AG20443 (cell line): ENCODE measurements at places on chromosomes 6 and 20.
A peak's percentile ranks its signal among the peaks of the same experiment; 100 is the strongest.

DNA sequence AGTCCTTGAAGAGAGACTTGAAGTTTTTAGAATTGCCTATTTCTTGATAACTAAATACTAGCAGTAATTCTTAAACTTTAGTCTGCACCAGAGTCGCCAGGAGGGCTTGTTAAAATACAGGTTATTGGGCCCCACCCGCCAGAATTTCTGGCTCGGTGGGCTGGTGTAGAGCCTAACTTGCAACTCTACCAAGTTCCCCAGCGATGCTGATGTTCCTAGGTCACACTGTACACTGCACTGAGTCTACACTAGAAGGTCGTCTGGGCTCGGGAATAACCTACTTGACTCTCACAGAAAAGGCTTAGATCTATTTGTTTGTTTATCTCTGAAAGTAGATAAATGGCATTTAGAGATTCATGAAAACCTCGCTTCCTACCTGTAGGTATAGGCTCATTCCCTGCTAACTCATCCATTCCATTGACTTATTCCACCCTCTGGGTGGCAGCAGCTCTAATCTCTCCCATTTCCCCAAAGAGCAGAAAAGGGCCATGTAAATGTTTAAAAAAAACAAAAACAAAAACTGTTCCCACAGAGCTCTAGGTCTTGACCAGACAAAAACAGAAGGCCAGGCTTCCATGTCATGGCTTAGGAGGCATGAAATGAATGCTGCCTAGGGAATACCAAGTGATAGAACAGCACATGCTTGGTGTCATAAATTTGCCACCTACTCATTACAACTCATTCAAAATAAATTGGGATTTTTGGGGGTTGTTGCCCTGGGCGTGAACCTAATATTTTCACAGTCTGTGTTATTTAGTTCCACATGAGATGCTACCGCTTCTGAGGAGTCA is 292.1 kb downstream of the ADGB start:
- no peak for DNase-seq

- peak; percentile 33 for DNase-seq
These were observed 539 bp downstream of the CDYL start for GRCh38 chr6:4776493-4777393.

DNA sequence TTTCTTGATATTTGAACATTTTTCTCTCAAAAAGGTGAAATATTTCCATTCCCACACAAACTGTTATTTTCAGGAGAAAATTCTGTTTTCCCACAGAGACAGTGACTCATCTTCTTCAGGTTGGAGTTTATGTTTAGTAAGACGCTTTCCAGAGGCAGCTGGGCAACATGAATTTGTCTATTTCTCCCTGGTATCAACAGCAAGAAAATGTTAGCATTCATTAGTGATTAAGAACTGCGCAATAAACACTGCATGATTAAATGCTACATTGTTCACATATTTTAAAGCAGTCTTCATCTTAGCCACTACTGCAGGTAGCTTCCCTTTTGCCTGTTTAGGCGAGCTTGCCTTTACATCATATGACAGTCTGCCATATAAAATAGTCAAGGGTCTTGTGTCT is 295.7 kb downstream of the C6orf118 start:
- DNase-seq, result no peak

- DNase-seq, result no peak
These were observed 41.1 kb downstream of the MC3R start for GRCh38 chr20:56289652-56290051.

DNA sequence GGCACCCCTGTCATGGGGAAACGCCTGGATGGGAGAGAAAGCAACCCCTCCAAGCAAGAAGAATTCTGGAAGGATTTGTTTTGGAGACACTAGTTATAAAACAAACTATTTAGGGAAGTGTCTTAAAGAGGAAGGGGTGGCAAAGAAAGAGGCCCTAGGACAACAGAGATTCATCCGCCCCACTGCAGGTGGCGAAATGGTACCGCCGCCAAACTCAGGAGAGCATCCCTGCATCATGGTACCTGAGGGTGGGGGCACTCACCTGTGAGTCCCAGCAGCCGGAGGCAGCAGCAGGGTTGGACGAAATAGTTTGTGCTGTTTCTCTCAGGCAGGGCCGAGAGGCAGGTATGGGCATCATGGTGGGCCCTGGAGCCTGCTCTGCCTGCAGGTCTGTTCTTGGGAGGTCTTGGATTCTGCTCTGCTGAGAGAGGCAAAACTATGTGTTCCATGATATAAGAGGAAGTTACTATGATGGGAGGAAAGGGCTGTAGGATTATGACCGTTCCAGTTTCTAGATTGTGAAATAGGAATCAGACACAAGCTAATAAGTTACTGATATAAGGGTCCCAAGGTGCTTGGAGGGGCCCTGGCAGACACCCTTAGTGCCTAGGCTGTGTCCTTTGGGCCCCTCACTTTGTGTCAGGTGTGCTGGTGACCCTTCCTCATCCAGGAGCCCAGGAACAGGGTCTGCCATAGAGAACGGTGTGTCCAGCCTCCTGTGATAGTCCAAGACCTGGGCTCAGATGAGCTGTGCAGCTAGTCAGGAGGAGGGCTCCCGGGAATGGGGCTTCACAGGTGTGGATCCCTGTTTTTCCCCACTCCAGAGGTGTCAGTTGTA is 20.4 kb downstream of the SIRPD start:
- no peak for DNase-seq

DNA sequence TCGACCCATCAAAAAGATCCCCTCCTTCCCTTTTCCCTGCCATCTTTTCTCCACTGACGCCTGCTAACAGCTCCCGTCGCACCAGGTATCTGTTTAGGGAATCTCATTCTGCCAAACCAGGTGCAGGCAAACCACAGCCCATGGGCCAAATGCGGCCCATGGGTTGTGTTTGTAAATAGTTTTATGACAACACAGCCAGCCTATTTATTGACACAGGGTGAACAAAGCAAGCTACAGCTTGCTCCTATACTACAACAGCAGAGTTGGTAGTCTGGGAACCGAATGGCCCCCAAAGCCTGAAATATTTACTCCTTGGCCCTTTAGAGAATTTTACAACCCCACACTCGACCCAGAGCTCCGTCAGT is 16.4 kb downstream of the NFATC2 start:
- no peak for DNase-seq

- no peak for DNase-seq
These were observed 21.6 kb downstream of the TOMM34 start for GRCh38 chr20:44938637-44939036.

DNA sequence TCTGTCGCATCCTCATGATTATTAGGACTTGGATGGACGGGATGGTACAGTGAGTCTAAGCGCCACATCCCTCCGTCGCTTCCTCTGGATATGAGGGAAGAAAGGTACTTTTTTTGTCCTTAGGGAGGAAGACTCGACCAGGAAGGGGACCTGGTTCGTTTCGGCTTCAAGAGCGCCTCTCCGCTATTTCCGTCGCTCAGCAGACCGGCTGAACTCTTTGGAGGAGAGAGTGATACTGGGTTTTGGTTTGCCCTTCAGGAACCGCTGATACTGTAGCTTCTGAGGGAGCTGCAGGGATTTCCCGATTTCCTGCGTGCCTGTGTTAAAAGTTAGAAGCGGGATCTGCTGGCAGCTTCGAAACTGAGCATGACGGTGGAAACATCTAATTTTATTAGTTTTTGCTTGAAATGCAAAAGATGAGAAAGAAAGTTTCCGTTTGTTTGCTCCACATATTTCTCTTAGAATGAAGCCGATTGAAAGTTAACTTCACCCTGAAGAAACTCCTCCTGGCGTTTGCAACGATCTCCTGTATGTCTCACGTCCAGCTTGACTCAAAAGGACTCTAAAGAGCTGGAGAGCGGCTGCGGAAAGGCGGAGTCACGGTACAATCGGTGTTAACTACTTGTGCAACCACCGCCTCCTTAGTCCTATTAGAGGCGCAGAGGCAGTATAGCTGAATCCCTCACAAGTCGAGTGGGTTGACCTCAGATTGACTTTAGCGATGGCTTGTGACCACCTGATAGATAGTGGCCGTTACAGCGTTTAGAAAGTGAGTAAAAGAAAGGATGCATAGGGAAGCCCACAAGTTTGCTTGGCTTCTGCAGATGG is 129.4 kb downstream of the TRIM27 start:
- DNase-seq, result peak; percentile 37

DNA sequence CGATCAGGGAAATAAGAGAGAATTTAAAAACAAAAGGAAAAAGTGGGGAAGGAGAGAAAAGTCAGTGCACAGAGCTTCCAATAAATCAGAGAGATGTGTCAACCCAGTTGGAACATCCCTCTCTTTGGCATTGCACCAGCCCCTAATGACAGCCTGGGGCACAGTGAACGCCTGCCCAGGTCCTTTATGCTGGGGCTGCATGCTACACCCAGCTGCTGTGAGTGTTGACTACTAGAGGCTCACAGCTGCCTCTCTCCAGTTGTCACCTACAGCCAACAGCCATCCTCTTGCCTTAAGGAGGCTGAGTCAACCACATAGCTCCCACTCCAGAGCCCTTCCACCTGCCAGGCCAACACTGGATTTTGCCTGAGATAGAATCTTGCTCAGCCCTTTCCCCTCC is 19.0 kb downstream of the OR2H2 start:
- no peak for DNase-seq

- DNase-seq, result no peak
These were observed 84.2 kb downstream of the EPB41L2 start for GRCh38 chr6:130978660-130979396.

DNA sequence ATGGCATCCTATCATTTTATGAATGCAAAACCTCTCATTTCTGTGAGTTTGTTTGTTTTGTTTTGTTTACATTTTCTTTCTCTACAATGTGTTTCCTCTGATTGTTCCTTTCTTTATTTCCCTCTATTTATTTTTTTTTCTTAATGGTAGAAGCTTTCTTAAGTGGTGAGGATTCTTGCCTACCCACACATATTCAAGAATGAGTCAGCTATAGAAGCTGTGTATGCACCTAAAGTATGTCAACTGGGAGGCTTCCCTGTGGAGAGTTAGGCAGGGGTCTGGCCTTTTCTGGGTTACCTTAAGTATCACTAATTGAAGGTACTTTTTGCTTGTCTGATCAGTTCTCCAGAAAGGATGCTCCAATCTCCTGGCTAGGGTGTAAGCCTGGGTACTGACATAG is 354.0 kb downstream of the ESR1 start:
- DNase-seq, result no peak

DNA sequence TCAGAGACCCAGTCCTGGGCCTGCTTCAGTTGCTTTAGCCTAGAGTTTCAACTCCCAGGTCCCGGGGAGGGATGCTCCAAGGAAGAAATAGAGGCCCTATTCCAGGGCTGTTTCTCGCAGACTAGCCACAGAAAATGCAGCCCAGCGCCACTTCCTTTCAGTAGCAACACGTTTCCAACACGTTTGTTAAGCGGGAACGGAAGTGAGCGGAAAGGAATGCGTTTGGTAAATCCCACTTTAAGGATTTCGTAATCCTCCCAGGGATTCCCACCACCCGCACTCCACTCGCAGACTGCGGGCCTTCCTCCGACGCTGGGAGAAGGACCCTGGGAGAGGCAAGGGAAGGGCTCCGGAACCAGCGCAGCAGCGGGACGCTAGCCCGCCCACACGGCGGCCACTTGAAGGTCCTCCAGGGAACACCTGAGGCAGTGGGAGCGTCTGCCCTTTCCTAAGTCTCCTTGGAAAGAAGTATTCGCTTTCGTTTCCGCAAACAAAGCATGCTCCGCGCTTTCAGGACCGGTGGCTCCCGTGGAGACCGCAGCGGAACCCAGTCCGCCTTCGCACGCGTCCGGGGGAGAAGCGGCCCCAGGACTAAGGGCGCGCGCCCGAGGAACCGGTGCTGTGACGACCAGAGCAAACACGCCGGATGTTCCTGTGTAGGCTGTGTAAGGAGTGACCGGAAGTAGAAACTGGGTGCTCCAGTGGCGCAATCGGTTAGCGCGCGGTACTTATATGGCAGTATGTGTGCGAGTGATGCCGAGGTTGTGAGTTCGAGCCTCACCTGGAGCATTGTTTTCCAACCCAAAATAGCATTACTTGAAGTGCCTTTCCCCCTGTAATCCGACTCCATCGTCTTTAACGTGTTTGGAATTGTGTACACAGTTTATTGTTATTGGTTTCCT is 227.6 kb upstream of the PRSS16 start:
- DNase-seq, result peak; percentile 94

DNA sequence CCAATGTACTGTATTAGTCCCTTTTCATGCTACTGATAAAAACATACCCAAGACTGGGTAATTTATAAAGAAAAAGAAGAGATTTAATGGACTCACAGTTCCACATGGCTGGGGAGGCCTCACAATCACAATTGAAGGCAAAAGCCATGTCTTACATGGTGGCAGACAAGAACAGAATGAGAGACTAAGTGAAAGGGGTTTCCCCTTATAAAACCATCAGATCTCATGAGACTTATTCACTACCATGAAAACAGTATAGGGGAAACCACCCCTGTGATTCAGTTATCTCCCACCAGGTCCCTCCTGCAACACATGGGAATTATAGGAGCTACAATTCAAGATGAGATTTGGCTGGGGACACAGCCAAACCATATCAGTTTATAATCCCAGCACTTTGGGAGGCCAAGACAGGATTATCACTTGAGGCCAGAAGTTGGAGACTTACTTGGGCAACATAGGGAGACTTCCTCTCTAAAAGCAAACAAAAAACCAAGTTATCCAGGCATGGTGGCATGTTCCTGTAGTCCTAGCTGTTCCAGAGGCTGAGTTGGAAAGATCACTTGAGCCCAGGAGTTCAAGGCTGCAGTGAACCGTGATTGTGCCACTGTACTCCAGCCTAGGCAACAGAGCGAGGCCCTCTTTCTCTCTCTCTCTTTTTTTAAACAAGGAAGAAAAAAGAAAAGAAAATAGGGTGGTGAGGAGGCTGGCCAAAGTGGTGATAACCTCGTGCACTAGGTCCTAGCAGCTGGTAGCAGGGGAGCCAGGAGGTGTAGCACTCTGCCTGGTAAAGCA is 22.9 kb upstream of the DDR1 start:
- DNase-seq, result no peak

- no peak for DNase-seq
These were observed 120.1 kb downstream of the IRF4 start for GRCh38 chr6:511488-512137.

- no peak for DNase-seq
These were observed 119.4 kb upstream of the TSHZ2 start for GRCh38 chr20:52852714-52853113.

- no peak for DNase-seq
These were observed 34.7 kb downstream of the BMP2 start for GRCh38 chr20:6802227-6802626.

- no peak for DNase-seq
These were observed 31.7 kb upstream of the ME1 start for GRCh38 chr6:83462524-83462923.
